ENCODE measurements at places on chromosomes 2 and 18.

GRCh38 chr2:120434492-120435308 is 88.8 kb downstream of the INHBB start:
- no peak for DNase-seq

GRCh38 chr2:56132138-56132537 is 51.7 kb upstream of the CCDC85A start:
- DNase-seq: peak; percentile 52

- DNase-seq: no peak
Observed at GRCh38 chr2:20528713-20529112, 81.8 kb downstream of the RHOB start.

DNA sequence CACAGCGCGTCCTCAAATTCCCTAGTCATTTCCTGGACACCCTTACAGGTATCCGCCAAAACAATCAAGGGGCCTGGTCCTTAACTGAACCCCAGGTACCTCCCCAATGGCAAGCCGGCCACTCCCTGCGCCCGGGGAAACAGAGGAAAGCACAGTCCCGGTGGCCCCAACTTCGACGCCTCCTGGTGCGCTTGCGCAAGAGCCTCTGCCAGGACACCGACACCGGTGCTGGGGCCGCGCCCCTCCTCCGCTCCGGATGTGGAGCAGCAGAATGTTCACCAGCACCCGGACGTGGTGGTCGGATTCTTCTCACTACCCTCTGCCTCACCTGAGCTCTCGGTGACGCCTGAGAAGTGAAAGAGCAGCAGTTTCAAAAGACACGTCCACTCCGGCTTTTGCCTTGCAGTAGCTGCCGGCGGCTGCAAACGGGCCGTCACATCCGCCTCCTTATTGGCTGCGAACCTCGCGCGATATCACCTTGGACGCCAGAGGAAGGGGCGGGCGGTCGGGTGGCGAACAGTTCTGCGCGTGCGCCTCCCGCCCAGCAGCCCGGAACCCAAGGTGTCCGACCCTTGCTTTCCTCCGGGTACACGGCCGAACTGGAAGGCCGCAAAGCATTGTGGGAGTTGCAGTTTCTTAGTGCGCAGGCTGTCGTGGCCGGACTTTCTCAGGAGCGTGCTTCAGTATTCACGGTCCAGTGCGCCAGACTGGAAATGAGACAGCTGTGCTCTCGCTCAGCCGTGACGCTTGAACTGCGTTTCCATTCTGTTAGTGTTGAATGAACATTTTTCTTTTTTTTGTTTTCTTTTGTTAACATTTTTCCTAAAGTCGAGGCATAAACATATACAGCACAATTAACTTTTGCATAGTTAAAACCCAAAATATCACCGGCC is at the start of gene TXNDC9:
Gene TXNDC9 (minus strand): TSS at position 423 of the 893 bp plus-strand sequence. CDS start 3,123 bp downstream, outside the sequence.
- peak; percentile 100 for DNase-seq

DNA sequence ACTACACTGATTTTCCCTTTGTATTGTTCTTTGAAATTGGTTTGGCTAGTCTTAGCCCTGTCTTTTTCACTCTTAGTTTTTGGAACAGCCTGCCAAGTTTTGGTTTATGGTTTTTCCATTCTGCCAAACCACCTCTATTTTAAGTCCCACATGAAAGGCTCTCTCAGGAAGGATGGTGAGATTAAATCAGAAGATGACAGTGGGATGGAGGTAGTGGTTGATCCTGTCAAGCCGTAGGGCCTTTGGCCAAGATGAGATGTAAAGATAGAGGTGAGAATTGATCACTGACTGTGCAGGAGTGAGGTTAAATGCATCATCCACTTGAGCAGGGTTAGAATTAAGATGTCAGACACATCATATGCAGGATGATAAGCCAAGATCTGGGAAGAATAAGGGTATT is 948.5 kb downstream of the SLC4A3 start:
- DNase-seq: peak; percentile 56

GRCh38 chr2:242029422-242030225 is 160.1 kb downstream of the RTP5 start:
- DNase-seq: no peak

DNA sequence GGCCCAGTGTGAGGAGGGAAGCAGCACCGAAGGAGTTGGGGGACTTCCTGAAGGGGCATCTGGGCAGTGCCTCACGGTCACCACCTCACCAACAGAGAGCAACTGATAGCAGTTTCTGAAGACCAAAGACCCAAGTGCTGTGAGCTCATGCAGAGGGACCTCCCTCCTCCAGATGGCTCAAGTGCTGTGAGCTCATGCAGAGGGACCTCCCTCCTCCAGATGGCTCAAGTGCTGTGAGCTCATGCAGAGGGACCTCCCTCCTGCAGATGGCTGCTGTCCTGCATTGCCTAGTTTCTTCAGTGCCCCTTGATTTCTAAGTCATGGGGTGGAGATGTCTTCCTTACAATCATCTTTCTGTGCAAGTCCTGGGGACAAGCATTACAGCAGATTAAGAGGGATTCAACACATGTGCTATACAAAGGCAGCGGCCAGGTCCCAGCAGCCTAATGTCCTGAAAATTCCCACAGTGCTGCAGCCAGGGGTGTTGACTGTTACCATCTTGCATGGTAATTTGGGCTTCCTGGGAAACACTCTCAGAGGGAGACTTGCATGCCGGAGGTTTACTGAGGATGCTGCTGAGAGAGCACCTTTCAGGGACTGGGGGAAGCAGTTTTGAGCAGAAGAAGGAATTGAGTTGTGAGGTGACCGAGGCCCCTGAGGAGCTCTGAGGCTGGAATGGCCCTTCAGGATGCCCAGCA is 409.3 kb downstream of the GALR1 start:
- no peak for DNase-seq

GRCh38 chr2:113050921-113051895 is 1.5 kb downstream of the IL36B start:
- no peak for DNase-seq

- no peak for DNase-seq
Observed at GRCh38 chr2:88818381-88818780, 126.9 kb downstream of the RPIA start.

GRCh38 chr2:33342171-33342570 is 134.3 kb upstream of the RASGRP3 start:
- no peak for DNase-seq

Measured in astrocyte of the spinal cord (primary cell).